Stimulated activated CD4-positive, alpha-beta T cell treated with anti-CD3 and anti-CD28 coated beads, Interleukin-15, amount 100 ng/mL, for 48 hours (primary cell): ENCODE measurements at places on chromosomes 5 and 9.

GRCh38 chr5:170497311-170498038 lies 6.3 kb upstream of the KCNIP1 start:
- no peak for DNase-seq

DNA sequence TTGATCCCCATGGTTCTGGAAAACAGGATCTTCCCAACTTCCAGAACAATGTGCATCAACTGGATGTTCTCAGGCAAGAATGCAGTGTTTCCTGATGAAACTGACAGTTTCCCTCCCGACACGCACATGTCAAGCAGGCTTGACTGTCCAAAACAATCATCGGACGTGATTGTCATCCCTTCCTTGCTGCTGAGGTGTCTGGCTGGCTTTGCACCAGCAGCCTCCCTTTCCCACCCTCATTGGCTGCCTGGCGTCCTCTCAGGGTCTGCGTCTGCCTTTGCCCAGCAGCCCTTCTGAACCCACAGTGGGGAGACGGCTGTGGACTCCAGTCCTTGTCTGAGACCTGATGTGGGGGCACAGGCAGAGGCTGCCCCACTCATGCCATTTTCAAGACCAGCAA lies 110.8 kb downstream of the MARCHF3 start:
- no peak for DNase-seq

GRCh38 chr5:16061163-16061562 lies 118.4 kb downstream of the MARCHF11 start:
- no peak for DNase-seq

GRCh38 chr5:73911761-73912393 lies 285.9 kb downstream of the ARHGEF28 start:
- DNase-seq, result no peak

GRCh38 chr9:14037331-14037730 lies 276.6 kb downstream of the NFIB start:
- DNase-seq, result no peak

GRCh38 chr9:87406543-87407166 lies 91.0 kb upstream of the DAPK1 start:
- DNase-seq, result no peak

DNA sequence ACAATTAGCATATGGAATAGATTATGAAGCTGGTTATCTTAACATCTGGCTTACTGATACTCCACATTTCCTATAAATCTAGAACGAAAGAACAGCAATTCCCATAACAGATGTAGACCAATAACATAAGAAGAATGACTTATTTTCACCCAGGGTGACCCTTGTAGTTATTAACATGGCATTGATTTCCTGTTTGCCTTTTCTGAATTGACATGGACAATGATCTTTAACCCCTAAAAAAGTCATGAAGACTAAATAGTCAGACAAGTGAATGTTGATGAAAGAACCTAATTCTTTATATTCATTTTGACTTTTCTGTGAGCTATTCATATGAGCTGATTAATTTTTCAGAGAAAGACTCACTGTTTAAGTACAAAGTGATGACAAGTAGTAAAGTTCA lies 175.3 kb upstream of the CD180 start:
- no peak for DNase-seq

GRCh38 chr5:10562201-10563109 lies 1.4 kb upstream of the ANKRD33B start:
- DNase-seq, result no peak

- no peak for DNase-seq
These were observed 20.8 kb downstream of the SARDH start for GRCh38 chr9:133717113-133718031.

DNA sequence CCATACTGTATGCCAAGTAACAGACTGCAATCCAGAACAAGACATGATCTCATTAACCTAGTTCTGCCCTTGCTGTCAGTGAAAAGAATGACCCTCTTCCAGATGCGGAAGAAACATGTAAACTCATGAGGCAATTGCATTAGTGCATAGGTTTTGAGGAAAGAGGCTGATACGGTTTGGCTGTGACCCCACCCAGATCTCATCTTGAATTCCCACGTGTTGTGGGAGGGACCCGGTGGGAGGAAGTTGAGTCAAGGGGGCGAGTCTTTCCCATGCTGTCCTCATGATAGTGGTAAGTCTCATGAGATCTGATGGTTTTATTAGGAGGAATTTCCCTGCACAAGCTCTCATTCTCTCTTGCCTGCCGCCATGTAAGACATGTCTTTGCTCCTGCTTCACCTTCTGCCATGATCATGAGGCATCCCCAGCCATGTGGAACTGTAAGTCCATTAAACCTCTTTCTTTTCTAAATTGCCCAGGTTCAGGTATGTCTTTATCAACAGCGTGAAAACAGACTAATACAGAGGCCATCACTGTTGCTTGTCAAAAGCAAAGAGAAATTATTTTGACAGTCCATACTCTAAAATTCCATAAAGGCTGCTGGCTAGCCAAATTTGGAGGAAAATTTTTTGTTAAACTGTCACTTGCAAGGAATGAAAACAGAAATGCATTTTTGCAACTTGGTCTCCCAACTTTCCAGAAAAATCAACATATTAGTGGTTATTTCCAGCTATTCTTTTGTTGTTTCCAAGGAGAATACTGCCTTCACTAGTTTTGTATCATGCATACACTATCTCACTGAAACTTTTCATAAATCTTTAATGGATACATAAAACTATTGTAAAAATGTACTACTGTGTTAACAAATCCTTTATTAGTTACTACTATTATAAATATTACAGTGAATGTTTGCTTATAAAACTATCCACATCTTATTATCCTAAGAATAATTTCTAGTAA lies 3.2 kb upstream of the ARL15 start:
- DNase-seq, result no peak

GRCh38 chr5:108654051-108654450 lies 93.6 kb upstream of the FER start:
- DNase-seq, result no peak

GRCh38 chr9:97307500-97308163 lies at the start of gene CCDC180:
Gene CCDC180 (plus strand): TSS chr9:97307659. CDS start chr9:97308064, 405 bp downstream.
- DNase-seq, result no peak

GRCh38 chr5:61991430-61991829 lies 314.6 kb upstream of the KIF2A start:
- DNase-seq, result no peak

- no peak for DNase-seq
These were observed 63.5 kb downstream of the HMCN2 start for GRCh38 chr9:130329061-130329460.

- DNase-seq, result no peak
These were observed 30.0 kb downstream of the PLPP7 start for GRCh38 chr9:131319486-131319885.

- no peak for DNase-seq
These were observed 3.4 kb downstream of the BRD9 start for GRCh38 chr5:889075-889710.

DNA sequence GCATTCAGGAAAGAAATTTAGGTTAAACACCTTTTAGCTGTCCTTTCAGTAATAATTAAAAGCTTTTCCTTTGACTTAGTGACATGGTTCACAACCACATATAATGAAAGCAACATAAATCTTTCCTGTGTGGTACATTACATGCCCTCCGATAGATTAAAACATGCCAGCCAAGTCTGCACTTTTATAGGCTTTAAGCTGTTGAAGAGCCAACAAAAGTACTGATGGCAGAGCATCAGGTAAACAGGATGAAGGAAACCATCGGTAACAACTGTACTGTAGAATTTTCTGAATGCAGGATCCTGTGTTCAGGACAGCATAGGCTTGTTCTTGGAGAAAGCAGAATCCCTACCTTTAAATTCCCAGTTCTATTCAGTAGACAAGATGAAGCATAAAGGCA lies 226.6 kb downstream of the MLLT3 start:
- no peak for DNase-seq

GRCh38 chr5:34001241-34001841 lies 6.5 kb downstream of the AMACR start:
- DNase-seq, result no peak

DNA sequence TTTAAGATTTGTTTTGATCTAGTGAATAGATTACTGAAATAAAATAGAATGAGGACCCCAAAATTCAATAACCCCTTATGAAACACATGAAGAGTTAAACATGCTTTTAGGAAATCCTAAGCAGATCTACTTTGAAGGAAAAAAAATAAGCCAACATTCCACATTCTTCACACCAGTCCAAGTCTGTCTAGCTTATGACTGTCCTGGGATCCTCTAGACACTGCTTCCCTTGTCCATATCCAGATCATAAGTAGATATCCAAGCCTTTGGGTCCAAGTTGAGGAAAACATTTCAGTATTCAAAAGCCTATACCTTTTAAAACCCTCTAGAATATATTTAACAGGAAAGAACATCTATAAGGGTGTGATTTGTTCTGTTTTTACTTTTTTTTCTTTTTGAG lies 58.8 kb upstream of the MINAR2 start:
- DNase-seq, result no peak

- no peak for DNase-seq
These were observed 42.9 kb upstream of the RNF130 start for GRCh38 chr5:180114304-180115003.

DNA sequence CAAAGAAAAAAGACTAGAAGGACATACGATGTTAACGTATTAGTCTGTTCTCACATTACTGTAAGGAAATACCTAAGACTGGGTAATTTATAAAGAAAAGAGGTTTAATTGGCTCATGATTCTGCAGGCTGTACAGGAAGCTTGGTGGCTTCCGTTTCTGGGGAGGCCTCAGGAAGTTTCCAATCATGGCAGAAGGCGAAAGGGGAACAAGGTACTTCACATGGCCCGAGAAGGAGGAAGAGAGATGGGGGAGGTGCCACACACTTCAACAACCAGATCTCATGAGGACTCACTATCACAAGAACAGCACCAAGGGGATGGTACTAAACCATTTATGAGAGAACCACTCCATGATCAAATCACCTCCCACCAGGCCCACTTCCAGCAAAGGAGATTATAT lies 110.1 kb downstream of the CARTPT start:
- no peak for DNase-seq

DNA sequence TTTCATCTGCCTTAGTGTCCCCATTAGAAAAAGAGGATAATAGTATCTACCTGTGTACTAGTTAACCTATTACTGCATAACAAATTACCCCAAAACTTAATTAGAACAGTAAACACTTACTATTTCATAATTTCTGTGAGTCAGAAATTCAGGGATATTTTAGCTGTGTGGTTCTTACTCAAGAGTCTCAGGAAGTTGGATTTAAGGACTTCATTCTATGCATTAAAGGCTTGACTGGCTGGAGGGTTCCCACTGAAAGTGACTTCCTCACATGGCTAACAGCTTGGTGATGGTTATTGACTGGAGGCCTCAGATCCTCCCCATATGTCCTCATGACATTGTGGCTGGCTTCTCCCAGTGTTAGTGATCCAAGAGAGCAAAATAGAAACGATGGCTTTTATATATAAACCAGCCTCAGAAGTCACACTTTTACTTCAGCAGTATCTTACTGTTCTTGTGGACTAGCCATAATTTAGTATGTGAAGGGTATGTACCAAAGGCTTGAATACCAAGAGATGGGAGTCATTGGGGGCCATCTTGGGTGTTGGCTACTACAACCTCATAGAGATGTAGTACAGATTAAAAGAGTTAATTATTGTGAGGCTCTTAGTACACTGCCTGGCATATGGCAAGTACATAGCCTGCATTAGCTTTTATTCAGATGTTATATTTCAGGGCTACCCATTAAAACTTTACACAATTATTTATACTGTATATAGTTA lies 9.9 kb downstream of the RAD23B start:
- DNase-seq, result no peak

- no peak for DNase-seq
These were observed 4.9 kb upstream of the SCGB3A1 start for GRCh38 chr5:180596115-180596667.

GRCh38 chr9:116812231-116813030 lies 125.3 kb downstream of the TRIM32 start:
- no peak for DNase-seq

GRCh38 chr9:3262826-3263529 lies 262.8 kb downstream of the RFX3 start:
- no peak for DNase-seq

DNA sequence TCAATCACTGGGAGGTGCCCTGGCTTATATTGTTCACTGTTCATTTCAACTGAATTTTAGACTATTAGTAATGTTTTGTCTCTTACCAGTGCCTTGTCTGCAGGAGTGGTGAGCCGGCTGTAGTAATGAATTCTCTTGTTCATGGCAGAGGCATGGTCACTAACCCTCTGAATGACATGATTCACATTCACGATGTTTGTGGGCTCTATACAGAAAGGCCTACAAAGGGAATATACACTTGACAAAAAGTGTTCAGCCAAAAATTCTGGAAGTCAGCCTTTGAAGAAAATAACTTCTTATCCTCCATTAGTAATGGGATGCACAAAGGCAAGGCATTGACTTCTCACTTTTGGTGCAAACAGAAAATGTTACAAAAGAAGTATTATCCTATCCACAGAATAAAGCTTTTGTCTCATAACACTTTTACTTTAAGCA lies 39.6 kb downstream of the SLC38A9 start:
- DNase-seq, result no peak

DNA sequence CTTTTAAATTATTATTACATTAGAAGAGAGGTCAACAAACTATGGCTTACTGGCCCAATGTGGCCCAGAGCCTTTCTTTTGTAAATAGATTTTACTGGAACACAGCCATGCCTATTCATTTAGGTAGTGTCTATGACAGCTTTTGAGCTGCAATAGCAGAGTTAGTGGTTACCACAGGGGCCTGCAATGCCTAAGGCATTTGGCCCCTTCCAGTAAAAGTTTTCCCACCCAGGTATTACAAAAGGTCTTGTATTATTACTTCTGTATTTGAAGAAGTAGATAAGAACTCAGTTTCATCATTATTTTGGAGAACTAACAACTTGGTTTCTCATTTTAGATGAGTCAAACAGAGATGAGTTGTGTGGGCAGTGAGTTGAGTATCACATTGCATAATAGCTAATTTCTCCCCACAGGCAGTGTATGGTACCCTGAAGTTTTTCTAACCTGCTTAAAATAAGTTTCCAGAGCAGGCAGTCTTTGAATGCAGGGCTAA lies 9.5 kb downstream of the MTRR start:
- no peak for DNase-seq

DNA sequence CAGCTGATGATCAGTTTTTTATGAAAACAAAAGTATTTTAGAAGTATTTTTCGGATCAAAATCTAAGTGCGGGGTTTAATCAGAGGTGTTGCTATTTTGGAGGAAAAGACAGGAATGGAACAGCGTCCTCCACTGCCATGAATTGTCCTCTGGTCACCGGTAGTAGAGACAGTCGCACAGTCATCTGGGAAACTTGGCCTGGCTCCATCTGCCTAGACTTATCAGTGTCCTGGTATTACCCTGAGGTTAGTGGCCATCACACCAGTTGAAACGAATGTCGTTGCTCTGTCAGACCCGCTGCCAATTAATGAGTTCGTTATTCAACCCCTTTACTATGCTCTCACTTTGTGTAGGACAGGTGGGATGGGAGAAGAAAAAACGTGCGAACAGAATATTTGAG lies 8.2 kb downstream of the TLX3 start:
- DNase-seq, result no peak

DNA sequence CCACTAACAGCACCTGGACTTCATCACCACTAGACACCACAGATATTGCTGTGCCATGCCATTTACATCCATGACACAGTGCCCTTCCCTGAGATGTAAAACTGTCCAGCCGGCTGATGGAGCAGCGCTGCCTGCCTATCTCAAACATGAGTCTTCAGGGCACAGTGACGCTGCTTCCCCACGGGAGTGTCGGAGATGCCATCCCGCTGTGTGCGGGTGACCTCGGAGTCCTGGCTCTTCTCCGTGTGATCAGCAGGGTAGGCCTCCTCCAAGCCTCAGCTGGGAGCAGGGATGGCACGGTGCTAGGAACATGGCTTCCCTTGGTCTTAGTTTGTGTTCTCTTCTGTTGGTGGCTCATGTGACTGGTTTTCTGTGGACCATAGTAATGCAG lies 130.3 kb upstream of the FAM120A start:
- DNase-seq, result no peak

- no peak for DNase-seq
These were observed 372.8 kb downstream of the NR2F1-AS1 start for GRCh38 chr5:93208141-93208751.
